ENCODE measurements at places on chromosomes 16 and 17.

- no peak for DNase-seq
These were observed 49.0 kb upstream of the AKAP1 start for GRCh38 chr17:57035971-57036481.

DNA sequence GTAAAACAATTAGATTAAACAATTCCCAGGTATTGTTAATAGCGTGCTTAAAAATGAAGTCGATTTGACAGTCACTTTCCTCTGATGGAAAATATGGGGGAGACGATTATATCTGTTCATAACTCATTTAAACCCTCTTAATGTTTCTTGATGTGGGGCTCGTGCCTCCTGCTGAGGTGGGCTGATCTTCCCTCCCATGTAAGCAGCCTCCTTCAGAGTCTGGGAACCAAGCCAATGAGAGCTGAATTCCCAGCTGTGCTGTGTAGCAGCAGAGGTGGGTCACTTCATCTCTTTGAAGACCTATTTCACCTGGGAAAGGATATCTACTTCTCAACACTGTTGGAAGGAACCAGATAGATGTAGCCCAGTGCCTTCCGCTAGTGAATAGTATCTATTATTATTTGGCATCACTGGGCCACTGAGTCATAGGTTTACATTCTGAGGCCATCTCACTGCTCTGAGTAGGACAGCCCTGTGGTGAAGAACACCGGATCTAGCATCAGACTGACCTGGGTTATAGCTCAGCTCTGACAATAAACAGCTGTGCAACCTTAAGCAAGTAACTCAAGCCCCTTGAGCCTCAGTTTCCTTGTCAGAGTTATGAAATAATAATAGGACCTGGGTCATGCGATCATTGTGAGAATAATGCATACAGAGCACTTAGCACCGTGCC, 85.3 kb upstream of the C16orf82 start:
- DNase-seq: peak; percentile 24

- no peak for DNase-seq
These were observed 102.7 kb downstream of the GNAO1 start for GRCh38 chr16:56294014-56294413.

GRCh38 chr16:70483426-70483825, 29.0 kb downstream of the FCSK start:
- DNase-seq: no peak

GRCh38 chr17:10029129-10029528, 124.1 kb upstream of the RCVRN start:
- no peak for DNase-seq

DNA sequence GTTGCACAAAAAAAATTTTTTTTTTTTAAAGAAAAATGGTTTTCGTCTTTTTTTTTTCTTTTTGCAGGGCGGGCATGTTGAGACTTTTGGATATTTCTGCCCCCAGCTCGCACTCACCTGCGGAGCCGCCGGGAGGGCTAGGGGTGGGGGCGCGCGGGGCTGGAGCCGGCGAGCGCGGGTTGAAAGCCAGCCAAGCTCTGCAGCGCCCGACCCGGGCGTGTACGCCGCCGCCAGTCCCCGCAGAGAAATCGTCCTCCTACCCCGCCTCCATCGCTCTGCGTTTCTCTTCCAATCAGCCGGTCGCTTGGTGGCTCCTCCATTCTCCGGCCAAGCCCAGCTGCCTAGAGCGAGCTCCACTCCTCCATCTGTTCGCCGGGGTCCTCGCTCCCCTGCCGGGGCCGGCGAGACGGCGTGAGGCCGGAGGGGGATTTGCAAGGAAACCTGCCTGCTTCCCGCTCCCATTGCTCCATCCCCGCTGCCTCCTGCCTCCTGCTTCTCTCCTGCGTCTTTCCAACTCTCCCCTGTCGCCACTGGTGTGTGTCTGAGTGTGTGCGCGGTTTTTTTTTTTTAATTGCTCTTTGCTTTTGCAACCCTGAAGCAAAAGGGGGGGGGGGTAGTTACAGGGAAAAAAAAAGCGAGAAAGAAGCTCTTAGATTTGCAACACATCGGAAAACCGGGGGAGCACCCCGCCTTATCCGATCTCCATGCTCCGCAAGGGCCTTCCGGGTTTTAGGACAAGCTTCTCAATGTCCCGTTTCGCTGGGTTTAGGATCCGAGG, 1.8 kb upstream of the UBTF start:
- DNase-seq: no peak

GRCh38 chr16:72202014-72202413, 30.1 kb upstream of the PMFBP1 start:
- DNase-seq: no peak

DNA sequence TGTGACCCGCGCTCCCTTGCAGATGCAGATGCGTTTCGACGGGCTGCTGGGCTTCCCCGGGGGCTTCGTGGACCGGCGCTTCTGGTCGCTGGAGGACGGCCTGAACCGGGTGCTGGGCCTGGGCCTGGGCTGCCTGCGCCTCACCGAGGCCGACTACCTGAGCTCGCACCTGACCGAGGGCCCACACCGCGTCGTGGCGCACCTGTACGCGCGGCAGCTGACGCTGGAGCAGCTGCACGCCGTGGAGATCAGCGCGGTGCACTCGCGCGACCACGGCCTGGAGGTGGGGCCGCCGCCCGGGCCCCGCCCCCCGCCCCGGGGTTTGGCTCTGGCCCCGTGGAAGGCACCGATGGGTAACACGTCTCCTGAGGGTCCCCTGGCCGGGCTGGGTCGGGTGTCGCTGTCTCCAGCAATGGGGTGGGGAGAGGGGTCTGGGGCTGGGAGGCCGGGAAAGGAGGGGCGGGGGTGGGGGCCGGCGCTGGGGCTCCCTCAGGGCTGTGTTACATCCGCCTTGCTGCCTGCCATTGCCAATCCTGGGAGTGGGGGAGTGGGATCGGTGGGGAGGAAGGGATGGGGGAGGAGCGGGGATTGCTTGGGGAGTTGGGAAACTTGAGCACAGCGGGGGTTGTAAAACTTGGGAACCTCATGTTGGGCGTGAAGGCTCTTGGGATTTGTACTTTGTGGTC, 737 bp downstream of the NUDT16L1 start:
- DNase-seq: no peak

- peak; percentile 75 for DNase-seq
These were observed at the start of gene TMEM11 for GRCh38 chr17:21214015-21214776. TSS of gene TMEM11 (minus strand) at chr17:21214161. CDS start at chr17:21214152, 9 bp downstream.

DNA sequence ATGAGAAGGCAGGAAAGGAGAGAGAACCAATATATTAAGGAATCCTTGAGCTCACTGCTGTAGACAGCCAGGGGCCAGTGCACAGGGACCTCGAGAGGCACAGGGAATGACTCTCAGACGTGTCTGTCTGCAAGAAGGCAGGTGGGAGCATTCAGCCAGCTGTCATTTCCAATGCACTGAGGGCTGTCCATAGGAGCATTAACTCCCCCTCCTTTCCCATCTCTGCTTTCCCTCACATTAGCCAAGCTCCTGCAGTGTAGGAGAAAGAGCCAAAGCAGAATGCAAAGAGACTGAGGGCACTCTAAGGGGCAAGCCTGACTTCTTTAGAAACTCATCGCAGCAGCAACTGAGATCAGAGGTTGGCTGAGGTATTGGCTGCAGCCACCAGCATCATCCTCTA, 218.3 kb downstream of the CDH13 start:
- DNase-seq: no peak

DNA sequence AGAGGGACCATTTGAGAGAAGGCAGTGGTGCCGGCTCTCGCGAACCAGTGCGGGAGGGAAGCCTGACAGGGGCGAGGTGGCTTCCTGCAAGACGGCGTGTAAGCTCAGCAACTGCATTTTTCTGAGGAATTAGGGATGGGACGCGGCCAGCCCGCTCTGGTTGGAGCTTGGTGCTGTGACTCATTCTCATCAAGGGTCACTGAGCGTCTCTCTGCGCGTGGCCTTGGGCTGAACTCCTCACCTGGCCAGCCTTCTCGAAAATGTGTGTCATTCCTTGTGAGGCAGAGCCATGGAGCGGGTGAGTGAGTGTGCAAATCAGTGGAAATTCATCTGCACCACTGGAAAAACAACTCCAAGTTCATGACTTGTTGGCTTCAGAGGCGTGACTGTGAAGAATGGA, 52.8 kb downstream of the NTN1 start:
- DNase-seq: no peak

- no peak for DNase-seq
These were observed 331.8 kb upstream of the XYLT1 start for GRCh38 chr16:17802571-17802970.

DNA sequence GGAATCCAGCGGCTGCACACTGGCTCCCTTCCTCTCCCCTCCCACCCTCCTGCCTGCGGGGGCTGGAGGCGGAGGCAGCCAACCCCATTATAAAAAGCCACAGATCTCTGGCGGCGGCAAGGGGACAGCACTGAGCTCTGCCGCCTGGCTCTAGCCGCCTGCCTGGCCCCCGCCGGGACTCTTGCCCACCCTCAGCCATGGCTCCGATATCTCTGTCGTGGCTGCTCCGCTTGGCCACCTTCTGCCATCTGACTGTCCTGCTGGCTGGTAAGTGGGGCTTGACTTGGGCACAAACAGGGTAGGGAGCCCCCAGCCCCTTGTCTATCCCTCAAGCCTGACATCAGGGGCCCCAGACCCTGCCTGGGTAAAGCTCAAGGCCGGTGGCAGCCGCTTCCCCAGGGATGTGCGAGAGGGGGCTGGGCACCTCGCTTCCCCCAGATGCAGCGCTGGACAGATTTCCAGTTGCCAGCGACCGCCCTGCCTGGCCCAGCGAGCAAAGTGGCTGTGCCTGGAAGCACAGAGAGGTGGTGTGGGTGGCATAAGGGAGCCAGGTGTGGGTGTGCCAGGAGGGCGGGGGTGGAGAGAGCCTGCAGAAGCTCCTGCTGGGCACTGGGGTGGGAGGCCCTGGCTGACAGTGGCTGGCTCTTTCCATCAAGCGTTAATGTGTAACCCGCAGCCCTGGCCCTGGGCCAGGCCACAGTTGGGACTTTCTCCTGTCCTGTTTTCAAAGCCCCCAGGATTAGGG, at the start of gene CX3CL1:
Gene CX3CL1, plus strand, starts transcription at position 119 of the 745 bp plus-strand sequence. Its CDS starts 79 bp downstream, at position 198.
- DNase-seq: no peak

- no peak for DNase-seq
These were observed 107.5 kb upstream of the ZNF750 start for GRCh38 chr17:82947051-82947991.

DNA sequence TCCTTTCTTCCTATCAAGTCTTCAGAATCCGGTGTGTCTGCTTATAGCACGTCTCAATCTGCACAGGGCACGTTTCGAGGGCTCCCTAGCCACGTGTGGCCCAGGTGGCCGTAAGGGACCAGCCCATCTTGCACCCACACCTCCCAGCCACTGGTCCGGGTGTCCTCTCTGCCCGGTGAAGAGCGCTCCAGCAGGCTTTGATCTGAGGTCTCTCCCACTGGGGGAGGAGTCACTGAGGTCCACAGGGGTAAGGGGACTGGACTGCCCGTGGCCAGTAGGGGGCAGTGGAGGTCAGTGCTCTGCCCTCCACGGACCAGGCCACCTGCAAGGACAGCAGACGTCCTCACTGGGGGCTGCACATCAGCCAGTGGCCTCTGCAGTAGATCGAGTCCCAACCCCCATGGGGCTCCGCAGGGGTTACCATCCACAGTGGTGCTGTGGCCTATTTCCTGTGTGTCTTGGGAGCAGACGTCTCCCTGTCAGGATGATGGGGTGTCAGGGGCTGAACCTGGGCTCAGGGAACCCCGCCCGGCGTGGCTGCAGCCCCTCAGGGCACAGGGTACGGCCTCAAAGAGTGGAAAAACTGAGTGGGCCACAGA, 204.1 kb upstream of the CIBAR2 start:
- no peak for DNase-seq

- no peak for DNase-seq
These were observed 21.9 kb upstream of the EIF1 start for GRCh38 chr17:41666708-41667279.

- DNase-seq: no peak
These were observed 3.6 kb downstream of the ALKBH5 start for GRCh38 chr17:18187226-18187625.

DNA sequence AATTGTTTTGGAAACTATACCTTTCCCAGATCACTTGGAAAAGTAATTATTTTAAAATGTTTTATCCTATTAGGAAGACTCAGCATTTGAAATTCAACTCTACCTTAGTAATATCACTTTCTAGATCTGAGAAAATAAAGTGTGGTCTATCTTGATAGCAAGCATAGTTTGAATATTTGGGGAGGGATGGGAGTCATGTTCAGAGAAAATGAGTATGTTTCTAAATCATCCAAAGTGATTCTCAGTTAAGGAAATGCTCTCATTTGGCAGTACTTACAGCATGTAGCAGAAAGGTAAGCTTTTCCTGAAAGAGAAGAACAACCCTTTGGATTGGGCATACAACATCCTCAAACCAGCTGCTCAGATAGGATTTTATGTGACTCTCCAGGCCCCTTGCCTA, 6.9 kb downstream of the C17orf75 start:
- DNase-seq: no peak

DNA sequence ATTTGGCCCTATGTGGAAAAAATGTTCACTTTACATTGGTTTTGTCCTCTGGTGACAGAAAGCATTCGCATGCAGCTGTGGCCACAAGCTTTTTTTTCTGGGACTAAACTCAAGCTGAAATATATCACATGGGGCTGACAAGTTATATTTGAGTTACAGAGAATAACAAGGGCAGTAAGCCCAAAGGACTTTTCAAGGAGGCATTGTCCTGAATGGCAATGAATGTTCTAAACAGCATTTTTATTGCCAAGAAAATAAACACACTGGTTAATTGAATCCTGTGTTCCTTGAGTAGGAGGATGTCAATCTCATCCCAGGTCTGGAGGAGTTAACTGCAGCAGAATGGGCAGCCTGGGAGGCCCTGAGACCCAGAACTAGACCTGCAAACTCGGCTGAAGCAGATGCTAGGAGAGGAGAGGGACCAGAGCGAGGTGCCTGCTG, 114.5 kb downstream of the COPRS start:
- no peak for DNase-seq

GRCh38 chr17:47719411-47720152, 13.5 kb upstream of the TBX21 start:
- peak; percentile 17 for DNase-seq

- no peak for DNase-seq
These were observed 52.5 kb downstream of the ARHGAP27 start for GRCh38 chr17:45380046-45380765.

DNA sequence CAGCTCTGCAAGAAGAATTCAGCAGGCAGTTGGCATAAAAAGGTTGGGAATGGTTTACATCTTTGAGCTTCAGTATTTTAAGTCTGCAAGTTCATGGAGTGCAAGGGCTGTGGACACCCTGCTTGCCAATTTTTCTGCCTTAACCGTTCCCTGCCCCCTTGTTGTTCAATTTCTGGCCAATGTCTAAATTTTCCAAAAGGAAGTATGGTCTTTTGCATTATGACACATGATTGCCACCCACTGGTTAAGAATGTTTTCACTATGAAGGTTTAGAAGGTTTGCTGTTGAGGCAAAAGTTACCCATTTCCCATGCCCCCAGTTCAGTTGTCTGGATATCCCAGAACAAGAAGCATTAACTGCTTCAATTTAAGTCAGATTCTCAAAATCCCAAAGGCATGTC, 441.9 kb downstream of the CDH13 start:
- no peak for DNase-seq

- DNase-seq: no peak
These were observed 44.2 kb upstream of the NDRG4 start for GRCh38 chr16:58455750-58456149.

- DNase-seq: no peak
These were observed 13.6 kb downstream of the HSD11B2 start for GRCh38 chr16:67444259-67445125.

Measured in BJ (cell line).